ENCODE measurements at places on chromosomes 3 and 15.

DNA sequence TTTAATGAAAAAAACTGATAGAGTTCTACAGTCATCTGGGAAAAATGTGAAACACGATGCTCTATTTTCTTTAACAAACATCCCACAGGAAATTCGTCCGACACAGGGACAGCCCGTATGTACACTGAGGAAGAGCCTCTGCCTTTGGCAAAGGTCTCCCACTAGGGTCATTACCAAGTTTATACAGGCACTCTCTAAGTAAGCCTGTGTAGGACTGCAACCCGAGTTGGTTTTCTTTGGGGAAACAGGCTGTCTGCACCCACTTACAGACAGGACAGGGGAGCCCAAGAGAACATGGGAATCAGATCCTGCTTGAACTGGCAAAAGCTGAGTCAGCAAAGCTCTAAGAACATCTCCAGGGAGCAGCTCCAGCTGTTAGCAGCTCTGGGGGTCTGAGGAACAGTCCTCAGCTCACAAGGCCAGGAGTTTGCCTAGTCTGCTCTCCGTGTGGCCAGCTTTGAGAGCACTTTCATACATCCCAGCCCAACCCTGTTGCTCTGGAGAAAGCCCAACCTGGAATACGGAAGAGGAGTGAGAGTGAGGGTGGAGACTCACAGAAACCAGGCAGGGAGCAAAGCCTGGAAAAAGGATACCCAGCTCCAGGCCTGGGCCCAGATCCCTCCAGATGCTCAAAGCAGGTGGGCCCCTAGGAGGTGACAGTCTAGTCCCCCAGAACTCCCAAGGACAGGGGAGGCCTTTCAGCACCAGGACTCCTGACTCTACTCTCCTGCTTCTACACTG lies 1.9 kb downstream of the TBC1D2B start:
- no peak for DNase-seq

DNA sequence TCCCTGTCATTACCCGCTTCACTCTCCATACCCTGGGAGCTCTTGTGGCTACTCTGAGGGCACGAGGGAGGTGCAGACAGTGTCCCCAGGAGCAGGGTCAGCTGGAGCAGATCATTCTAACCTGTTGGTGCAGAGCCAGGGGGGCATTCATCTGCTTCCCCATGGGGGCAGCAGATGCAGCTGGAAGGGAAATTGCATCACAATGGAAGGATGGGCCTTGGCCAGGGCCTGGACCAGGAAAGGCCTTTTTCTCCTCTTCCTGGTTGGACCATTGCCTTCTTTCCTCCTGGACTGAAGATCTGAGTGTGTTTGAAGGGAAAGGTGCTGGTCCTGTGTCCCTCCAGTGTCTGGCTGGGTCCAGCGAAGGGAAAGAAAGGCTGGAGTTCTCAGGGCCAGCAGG lies 55.7 kb downstream of the EPHB1 start:
- no peak for DNase-seq

DNA sequence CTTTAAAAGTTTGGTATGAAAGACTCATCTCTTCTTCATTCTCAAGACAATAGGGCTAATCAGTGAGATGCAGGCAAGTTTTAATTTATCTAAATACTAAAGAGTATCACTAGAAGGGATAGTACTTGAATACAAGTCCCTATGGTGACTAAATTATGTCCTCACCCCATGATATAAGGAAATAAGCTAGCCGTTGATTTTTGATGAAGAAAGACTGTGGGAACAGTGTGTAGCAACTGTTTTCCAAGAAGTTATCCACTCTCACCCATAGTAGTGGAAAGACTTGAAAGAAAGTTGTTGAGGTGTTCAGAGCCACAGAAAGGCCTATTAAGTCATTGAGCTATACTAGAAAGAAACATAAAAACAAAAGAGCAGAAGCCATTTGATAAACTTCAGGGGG lies 36.7 kb downstream of the PIK3CA start:
- no peak for DNase-seq

- DNase-seq = no peak
Measured at GRCh38 chr15:98121536-98121935, 161.0 kb downstream of the ARRDC4 start.

GRCh38 chr3:117144853-117145252 lies 435.3 kb downstream of the TUSC7 start:
- DNase-seq = no peak

GRCh38 chr3:98563661-98564281 lies 29.6 kb downstream of the CPOX start:
- no peak for DNase-seq

DNA sequence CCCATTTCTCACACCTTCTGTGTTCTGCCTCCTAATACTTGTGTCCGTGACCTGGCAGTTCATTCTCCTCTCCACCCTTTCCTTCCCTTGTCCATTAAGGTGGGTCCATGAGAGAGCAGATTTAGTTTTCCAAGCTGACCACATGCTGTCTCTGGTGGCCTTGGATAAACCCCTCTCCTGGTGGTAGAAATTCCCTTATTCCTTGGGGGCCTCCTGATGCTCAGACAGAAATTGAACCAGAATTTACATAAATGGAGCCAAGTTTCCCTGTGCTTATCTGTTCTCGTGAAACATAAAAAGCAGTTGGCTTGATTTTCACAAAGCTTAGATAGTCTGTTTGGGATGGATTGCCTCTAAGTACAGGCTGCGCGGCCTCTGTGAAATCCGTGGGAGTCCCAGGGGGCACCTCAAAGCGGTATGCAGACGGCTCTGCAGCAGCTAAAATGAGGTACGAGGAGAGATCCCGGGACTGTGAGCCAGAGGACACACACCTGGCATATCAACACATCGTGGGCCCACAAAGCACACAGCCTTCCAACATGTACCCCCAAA lies 101.0 kb upstream of the NMNAT3 start:
- DNase-seq = no peak

- DNase-seq = no peak
Measured at GRCh38 chr15:87816811-87817210, 439.7 kb downstream of the NTRK3 start.

DNA sequence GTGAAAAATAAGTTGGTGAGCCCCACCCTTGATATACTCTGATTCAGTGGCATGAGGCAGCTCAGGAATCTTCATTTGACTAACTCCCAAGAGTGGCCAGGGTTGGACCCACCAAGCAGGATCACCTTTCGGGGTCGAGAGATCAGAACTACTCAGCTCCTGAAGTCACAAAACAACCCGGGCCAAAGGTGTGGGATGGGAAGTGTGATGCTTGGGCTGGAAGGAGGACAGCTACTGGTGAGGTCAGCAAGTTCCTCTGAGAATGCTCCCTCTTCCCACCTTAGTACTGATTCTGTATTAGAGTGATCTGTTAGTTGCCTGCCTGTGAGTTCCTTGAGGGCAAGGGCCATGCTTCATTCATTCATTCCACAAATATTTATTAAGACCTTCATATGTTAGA lies 15.1 kb downstream of the ESYT3 start:
- no peak for DNase-seq

GRCh38 chr3:133083395-133083794 lies 45.2 kb downstream of the TMEM108 start:
- DNase-seq = no peak

All from T-helper 2 cell (primary cell).